Bronchus fibroblast of lung (primary cell): ENCODE measurements at places on chromosomes 5 and 9. TPM values are rescaled to one million over a fixed set of nuclear protein-coding genes. Genes with fewer than 3 reads are reported as not detected.

The IDNK gene
- 3.0 and 6.8 TPM in 2 replicates for total RNA-seq

The PPP2CA gene
- 234 and 276 TPM in 2 replicates for total RNA-seq

The LPAR1 gene
- total RNA-seq = 106 and 111 TPM in 2 replicates

The ESM1 gene
- total RNA-seq = 1.0 and 2.5 TPM in 2 replicates

The LURAP1L gene
- total RNA-seq = 12.8 and 14.6 TPM in 2 replicates
